ENCODE measurements at places on chromosomes 6 and 20. TPM values are rescaled to one million over a fixed set of nuclear protein-coding genes. Genes with fewer than 3 reads are reported as not detected.

SIRPG gene
- total RNA-seq: not detected

DNA sequence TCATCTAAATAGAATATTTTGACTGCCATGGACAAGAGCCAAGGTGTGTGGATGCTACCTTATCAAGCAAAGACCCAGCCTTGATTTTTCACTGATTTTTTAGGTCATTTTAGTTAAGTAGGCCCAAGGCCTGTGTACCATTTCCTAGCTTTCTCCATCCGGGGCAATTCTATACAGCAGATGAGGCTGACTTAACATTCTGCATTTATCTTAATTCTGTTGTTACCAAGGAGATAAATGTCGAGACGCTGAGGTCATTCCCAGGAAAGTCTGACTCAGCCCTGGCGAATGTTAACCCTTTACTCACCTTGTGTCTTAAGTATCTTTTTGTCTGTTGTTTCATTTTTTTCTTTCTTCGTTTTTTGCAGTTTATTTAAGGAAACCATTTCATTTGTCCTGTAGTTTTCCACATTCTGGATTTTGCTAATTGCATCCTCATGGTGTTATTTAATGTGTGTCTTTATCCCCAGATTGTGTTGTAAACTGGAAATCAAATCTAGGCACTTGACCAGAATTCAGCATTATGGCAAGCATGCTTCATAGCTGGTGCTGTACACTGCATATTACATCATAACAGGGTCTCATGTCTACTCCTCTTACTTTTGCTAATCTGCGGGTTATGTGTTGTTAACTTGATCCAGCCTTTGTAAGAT, 277.0 kb downstream of the CDKAL1 start:
- DNase-seq: peak; percentile 99
- peaks cover 6% of the 10 kb centered on the region for H3K4me1 ChIP-seq
- H3K4me3 ChIP-seq: no peak overlapping the region
- H3K27me3 ChIP-seq: no peaks in the 10 kb centered on the region

DNA sequence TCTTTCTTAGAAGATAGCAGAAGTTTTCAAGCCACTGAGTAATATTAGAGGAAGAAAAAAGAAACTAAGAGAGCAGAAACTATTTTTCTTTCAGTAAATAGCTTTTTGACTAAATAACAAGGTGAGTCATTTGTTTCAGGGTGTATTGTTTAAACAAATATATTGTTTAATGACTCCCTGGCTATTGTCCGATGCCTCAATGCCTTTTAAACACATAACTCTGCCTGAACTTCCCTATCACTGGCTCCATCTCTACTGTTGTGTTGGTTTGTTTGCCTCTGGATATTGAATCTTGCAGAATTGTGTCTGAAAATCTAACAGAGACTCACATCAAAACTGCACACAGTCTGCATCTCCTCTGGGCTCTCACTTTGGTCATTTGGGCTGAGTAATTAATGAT, 19.6 kb upstream of the CLIC5 start:
- no peaks in the 10 kb centered on the region for H3K36me3 ChIP-seq
- H3K27me3 ChIP-seq: no peaks in the 10 kb centered on the region
- no peak overlapping the region for H3K27ac ChIP-seq
- no peak for DNase-seq

GRCh38 chr6:157058574-157058973, 264.7 kb downstream of the TMEM242 start:
- H3K4me3 ChIP-seq: no peak overlapping the region
- DNase-seq: no peak
- H3K4me1 ChIP-seq: peaks cover 7% of the 10 kb centered on the region
- H3K27ac ChIP-seq: no peak overlapping the region
- H3K36me3 ChIP-seq: peaks cover 6% of the 10 kb centered on the region
- H3K27me3 ChIP-seq: no peaks in the 10 kb centered on the region

DNA sequence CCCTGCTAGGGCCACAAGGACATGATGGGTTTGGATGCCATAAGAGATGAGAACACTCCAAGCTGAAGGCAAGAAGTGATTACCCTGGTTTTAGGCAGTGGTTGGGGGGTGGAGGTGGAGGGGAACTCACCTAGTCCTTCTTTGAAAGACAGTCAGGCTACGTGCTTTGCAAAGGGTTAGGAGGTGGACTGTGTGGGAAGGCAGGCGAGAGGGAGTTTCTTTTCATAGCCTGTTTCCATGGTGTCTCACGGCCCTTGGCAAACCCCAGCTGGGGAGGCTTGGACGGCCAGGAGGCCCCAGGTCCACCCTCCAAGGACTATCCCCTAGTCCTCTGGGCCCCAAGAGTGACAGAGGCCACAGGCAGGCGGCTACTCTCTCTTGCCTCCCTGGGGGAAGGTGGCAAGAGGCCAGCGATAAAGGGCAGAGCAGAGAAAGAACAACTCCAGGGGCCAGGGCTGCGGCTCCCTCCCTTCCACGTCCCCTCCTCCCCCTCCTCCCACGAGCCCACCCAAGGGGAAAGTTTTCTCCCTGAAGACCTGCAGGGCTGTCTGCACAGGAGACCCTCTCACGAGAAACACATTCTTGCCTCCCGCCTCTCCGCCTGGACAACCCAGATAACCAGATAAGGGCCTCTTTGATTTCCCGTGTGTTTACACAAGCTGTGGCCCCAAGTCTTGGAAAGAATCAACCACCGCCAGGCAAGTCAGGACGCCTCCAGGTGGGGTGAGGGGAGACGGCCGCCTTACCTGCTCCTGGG, 74.4 kb downstream of the NOL4L start:
- no peaks in the 10 kb centered on the region for H3K27me3 ChIP-seq
- no peak overlapping the region for H3K4me3 ChIP-seq
- H3K4me1 ChIP-seq: peaks cover 4% of the 10 kb centered on the region
- no peak for DNase-seq
- no peak overlapping the region for H3K27ac ChIP-seq

DNA sequence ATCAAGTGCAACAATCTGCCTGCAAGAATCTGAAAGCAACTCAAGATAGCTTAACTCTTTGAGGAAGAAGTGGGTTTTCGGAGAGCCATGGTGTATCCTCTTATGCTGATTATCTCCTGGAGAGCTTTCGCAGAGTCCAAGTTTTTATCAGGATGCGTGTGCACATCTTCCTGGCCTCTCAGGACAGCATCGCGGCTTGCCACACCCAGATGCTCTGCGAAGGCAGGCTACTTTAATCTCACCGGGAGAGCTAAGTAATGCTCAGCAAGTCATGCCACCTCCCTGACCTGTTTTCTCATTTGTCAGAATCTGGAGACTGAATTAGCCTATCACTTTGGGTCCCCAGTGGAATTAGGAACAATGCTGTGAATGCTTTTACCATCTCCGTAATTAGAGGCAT, 52.9 kb downstream of the TTI1 start:
- no peaks in the 10 kb centered on the region for H3K27me3 ChIP-seq
- peaks cover 5% of the 10 kb centered on the region for H3K36me3 ChIP-seq
- no peak overlapping the region for H3K4me3 ChIP-seq
- no peak overlapping the region for H3K27ac ChIP-seq
- no peaks in the 10 kb centered on the region for H3K4me1 ChIP-seq
- no peak for DNase-seq

DNA sequence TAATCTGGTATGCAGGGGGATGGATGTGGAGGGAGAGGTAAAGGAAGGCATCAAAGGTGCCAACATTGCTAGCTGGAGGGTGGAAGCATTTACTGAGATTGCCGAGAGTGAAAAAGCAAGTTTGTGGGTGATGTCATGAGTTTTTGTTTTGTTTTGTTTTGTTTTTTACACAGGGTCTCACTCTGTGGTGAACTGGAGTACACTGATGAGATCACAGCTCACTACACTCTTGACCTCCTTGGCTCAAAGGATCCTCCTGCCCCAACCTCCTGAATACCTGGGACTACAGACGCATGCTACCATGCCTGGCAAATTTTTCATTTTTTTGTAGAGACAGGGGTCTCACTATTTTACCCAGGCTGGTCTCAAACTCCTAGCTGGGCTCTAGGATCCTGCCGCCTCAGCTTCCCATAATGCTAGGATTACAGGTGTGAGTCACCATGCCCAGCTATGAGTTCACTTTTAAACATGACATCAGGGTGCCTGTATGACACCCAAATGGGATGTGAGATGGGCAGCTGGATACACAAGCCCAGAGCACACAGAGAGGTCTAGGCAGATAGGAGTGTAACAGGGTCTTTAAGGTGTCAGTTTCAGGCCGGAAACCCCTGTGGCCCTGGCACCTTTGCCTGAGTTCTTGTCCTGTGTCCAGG, 35.1 kb upstream of the HMGA1 start:
- H3K4me3 ChIP-seq: no peak overlapping the region
- H3K4me1 ChIP-seq: peaks cover 4% of the 10 kb centered on the region
- no peaks in the 10 kb centered on the region for H3K36me3 ChIP-seq
- H3K27ac ChIP-seq: no peak overlapping the region
- no peaks in the 10 kb centered on the region for H3K27me3 ChIP-seq

Measured in IMR-90 (cell line).